ENCODE measurements at places on chromosomes 1 and 21.

GRCh38 chr1:98426092-98426491 lies 235.4 kb upstream of the SNX7 start:
- DNase-seq = no peak
- no peak overlapping the region for H3K27ac ChIP-seq
- H3K36me3 ChIP-seq = no peaks in the 10 kb centered on the region

GRCh38 chr21:42423197-42423675 lies 19.5 kb downstream of the UBASH3A start:
- no peak overlapping the region for H3K4me3 ChIP-seq
- no peak for DNase-seq
- H3K4me1 ChIP-seq = no peaks in the 10 kb centered on the region
- no peak overlapping the region for H3K27ac ChIP-seq

DNA sequence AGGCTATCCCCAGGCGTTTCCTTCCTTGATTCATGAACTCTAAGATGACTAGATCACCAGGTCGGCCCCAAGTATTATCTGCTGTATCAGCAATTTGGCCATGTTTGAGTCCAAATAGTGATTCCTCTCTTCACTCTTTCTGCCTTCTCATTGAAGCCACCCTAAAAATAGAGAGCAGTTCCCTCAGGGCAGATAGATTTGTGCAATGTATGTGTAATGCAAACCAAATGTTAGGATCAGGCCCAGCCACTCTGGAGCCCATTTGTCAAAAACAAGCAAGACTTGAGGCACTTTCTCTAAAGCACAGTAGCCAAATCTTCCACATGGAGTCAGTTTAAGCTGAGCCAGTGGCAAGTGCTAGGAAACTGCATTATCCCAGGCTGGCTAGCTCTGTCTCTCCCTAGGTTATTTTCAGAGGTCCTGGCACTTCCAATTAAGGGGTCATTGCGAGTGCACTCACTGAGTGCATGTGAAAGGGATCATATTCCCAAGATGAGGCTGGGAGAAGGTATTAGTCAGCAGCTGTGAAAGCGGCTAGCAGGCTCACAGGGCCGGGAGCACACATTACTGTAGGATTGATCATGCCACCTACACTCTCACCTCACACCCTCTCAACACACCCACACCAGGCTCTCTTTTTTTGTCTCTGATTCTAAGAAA lies 97.9 kb upstream of the RAB3GAP2 start:
- no peaks in the 10 kb centered on the region for H3K36me3 ChIP-seq
- no peaks in the 10 kb centered on the region for H3K27me3 ChIP-seq
- DNase-seq = no peak
- peaks cover 24% of the 10 kb centered on the region for H3K4me1 ChIP-seq
- no peak overlapping the region for H3K4me3 ChIP-seq

GRCh38 chr1:230979389-230979716 lies 459 bp downstream of the ARV1 start:
- H3K27ac ChIP-seq = no peak overlapping the region
- H3K36me3 ChIP-seq = no peaks in the 10 kb centered on the region
- H3K4me1 ChIP-seq = peaks cover 15% of the 10 kb centered on the region
- DNase-seq = no peak

- 0 out of 2 replicates have a peak, but pooled peaks cover 4% of the 10 kb centered on the region for H3K27me3 ChIP-seq
- H3K27ac ChIP-seq = no peak overlapping the region
- no peak for DNase-seq
- 0 out of 2 replicates have a peak, but pooled peaks cover 5% of the 10 kb centered on the region for H3K4me1 ChIP-seq
- H3K4me3 ChIP-seq = peak overlapping the region; percentile 29
- no peaks in the 10 kb centered on the region for H3K36me3 ChIP-seq
These were observed 80.4 kb downstream of the KIF26B start for GRCh38 chr1:245235156-245235555.

DNA sequence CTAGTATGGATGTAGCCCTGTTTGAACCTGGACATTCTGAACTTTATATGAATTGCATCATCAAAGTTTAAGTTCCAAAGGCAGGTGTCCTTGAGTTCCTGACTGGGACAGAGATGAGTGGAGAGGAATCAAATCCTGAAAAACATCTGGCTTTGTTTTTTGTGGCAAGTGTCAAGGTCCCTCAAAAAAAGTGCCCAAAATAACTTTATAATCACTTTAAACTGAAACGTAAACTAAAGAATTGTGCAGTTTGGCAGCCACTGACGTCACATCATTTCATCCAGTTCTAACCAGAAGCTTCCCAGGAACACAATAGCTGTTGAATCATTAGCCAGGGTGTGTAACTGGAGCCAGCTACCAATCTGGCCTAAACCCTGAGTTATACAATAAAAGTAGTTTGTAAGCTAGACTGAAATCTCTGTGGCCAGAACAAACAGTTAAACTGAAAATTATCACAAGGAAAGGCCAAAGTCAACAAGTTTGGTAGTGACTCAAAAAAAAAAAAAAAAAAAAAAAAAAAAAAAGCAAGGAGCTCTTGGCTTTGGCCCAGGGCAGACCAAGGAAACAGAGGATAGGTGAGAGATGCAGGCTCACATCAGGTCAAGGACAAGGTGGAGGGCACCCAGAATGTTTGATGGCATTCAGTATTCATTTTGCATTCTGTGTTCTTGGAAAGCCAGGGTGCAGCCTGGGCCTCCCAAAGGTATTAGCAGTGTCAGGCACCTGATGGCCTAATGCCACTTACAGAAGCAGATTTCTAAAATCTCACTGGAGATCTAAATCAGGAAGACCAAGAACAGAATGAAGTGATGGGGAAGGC lies 74.3 kb downstream of the TNFSF18 start:
- H3K4me3 ChIP-seq = no peak overlapping the region
- H3K4me1 ChIP-seq = no peaks in the 10 kb centered on the region
- no peak overlapping the region for H3K27ac ChIP-seq
- no peaks in the 10 kb centered on the region for H3K36me3 ChIP-seq
- DNase-seq = no peak

- no peak overlapping the region for H3K27ac ChIP-seq
- peak; percentile 60 for DNase-seq
- H3K27me3 ChIP-seq = no peaks in the 10 kb centered on the region
- no peak overlapping the region for H3K4me3 ChIP-seq
- H3K4me1 ChIP-seq = no peaks in the 10 kb centered on the region
These were observed 139.1 kb upstream of the FMN2 start for GRCh38 chr1:239952348-239953308.

GRCh38 chr1:177817937-177818875 lies 151.7 kb downstream of the SEC16B start:
- no peak for DNase-seq
- H3K36me3 ChIP-seq = no peaks in the 10 kb centered on the region
- no peak overlapping the region for H3K4me3 ChIP-seq
- 0 out of 2 replicates have a peak, but pooled peaks cover 5% of the 10 kb centered on the region for H3K4me1 ChIP-seq
- no peak overlapping the region for H3K27ac ChIP-seq

DNA sequence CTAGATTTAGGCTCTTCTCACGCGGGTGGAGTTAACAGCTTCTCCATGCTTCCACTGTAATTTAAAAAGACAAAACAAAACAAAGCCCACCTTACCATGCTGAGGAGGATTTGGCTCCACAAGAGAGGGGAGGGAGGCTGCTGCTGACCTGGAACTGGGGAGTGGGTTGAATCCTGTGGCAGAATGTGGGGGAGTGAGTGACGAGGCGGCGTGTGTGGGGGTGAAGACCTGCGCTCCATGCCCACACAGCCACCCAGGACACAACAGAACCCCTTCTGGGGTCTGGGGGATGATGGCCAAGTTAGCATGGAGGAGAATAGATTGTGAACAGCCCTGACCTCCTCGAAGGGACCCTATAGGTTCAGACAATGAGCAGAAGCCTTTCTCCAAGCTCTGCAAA lies 44.0 kb upstream of the LRRN2 start:
- no peak overlapping the region for H3K4me3 ChIP-seq
- no peak overlapping the region for H3K27ac ChIP-seq
- peaks cover 15% of the 10 kb centered on the region for H3K4me1 ChIP-seq
- H3K27me3 ChIP-seq = no peaks in the 10 kb centered on the region
- no peak for DNase-seq
